ENCODE measurements at places on chromosomes 1 and 21.

DNA sequence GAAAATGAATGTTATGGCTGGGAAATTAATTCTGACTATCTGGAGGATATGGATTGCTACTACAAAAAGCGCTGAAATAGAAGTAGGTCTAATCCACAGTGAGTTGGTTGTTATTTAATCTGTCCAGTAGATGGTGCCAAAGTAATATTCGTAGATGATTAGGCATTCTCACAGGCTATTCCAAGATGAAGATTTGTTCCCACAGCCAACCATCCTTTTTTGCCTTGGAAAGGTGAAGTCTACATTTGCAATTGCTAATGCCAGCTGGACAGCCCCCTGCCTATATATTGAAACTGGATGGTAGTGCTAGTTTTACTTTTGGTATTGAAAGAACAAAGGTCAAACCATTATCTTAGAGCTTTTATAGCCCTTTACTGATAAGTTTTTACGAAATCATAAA lies 43.8 kb downstream of the RBM11 start:
- no peak for DNase-seq

- no peak for DNase-seq
These were observed 50.7 kb downstream of the ALG14 start for GRCh38 chr1:95021805-95022643.

GRCh38 chr1:69315823-69316222 lies 251.9 kb upstream of the LRRC7 start:
- DNase-seq = no peak

DNA sequence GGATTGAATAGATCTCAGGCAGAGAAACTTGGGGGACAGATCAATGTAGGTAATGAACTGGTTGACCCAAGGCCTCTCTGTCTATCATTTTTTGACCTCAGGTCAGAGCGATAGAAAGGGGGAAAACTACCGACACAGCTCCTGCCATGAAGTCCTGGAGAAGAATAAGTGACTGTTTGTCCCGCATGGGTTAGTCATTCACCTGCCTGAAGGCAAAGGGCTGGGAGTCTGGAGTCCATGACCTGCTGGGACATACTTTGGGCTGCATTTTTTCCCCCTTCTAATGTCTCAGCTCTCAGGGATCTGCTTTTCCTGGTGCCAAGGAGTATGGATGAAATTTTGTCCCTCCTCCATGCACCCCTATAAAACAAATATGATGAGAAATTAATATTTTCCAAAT lies 1.6 kb upstream of the ROR1 start:
- no peak for DNase-seq

- no peak for DNase-seq
These were observed 132.4 kb downstream of the HMGB4 start for GRCh38 chr1:33996281-33996680.

GRCh38 chr1:201459052-201459451 lies 9.9 kb downstream of the PHLDA3 start:
- DNase-seq = no peak

DNA sequence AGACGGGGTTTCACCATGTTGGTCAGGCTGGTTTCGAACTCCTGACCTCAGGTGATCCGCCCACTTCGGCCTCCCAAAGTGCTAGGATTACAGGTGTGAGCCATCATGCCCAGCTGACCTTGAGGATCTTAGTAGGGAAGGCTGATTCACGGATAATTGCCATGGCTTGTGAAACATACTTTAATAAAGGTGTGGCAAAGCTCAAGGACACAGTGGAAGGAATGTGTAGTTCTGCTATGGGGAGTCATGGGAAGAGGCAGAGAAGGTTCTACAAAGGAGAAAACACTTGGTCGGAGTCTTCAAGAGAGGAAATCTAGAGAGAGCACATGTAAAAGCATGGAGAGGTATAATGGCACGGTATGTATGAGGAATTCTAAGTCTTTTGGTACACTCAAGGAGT lies 12.7 kb upstream of the PTCH2 start:
- no peak for DNase-seq

- DNase-seq = no peak
These were observed 121.8 kb downstream of the HMGB4 start for GRCh38 chr1:33985656-33986055.

- no peak for DNase-seq
These were observed 69.8 kb downstream of the TPR start for GRCh38 chr1:186304982-186305949.

- DNase-seq = no peak
These were observed 16.5 kb upstream of the OVAAL start for GRCh38 chr1:180542113-180542837.

GRCh38 chr1:21490774-21491487 lies 18.3 kb upstream of the ALPL start:
- no peak for DNase-seq

DNA sequence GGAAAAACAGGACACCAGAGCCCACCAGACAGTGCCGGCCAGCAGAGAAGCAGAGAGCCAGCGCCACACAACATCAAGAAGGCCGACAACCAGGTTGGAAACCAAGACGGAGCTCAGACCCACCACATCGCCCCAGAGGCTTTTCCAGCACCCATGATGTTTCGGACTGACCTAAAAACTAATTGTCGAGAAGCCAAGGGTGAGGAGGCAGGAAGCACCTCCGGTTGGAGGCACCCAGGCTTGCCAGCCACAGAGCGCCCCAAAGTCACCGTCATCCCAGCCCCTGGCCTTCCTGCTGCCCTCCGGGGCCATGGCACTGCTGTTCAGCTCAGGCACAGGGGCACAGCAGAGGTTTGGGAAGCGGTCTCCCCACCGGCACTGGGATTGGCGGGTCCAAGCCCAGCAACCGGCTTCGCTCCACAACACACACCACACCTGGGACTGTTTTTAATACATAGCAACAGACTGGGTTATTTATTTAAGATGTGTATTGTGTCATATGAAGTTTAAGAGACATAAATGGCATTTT lies 67.2 kb downstream of the SLC37A1 start:
- DNase-seq = no peak

DNA sequence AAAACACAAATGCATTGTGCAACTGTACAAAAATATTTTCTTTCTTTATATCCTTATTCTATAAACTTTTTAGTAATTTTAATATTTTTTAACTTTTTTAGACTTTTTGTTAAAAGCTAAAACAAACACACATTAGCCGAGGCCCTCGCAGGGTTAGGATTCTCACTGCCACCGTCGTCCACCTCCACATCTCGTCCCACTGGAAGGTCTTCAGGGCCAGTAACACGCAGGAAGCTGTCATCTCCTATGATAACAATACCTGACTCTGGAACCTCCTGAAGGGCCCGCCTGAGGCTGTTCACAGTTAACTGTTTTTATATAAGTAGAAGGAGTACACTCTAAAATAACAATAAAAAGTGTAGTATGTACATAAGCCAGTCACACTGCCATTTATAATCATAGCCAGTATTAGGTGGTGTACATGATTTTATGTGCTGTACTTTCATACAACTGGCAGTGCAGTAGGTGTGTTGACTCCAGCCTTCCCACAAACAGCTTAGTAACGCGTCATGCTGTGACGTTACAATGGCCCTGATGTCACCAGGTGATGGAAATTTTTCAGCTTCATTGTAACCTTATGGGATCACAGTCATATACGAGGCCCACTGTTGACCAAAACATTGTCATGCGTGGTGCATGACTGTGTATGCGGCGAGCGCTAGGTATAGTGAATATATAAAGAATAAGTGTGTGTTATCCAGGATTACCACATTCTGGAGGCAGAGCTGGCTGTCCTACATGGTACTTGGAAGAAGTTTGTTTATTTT lies 8.8 kb downstream of the TFF2 start:
- no peak for DNase-seq

DNA sequence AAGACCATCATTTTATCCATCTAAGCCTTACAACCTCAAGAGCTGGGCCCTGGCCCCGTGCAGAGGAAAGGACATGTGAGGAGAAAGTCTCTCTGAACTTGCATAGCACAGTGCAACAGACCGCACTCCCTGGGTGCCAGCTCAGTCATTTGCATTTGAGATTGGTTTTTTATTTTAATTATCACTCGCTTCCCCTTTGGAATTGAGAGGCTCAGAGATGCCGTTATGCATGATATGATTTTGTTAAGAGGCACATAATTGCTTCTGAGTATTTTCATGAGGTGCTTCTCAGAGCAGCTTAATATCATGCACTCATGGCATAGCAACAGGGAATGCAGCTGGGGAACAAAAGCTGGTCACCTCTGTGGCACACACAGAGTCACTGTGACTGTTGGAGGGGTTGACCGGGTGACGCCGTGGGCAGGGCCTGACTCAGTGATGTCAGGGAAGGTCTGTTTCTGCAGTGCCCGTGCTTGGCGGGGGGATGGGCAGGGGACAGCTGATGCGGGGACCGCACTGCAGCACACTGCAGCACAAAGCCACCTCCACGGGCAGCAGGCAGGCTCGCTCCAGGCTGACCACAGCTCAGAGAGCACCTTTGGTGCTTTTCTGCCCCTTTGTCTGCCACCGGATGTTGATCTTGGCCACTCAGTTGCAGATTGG lies 43.2 kb upstream of the VAMP3 start:
- no peak for DNase-seq

GRCh38 chr1:224076407-224076806 lies 37.5 kb upstream of the FBXO28 start:
- DNase-seq = no peak

GRCh38 chr21:35090403-35090802 lies 41.3 kb upstream of the RUNX1 start:
- no peak for DNase-seq

DNA sequence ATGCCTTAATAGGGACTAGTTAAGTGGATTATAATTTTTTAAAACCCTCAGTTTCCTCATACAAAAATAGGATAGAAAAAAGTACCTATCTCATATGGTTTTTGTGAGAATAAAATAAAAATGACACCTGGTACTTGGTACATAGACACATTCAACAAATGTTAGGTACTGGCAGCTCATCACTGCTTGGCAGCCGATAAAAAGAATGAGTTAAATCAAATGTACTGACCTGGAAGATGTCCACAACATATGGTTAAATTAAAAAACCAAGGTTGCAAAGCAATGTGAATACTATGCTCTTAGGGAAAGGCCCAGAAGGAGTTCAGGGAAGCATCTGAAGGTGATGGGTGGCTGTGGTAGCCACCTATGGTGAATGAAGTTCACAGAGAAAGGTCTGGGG lies 64.9 kb upstream of the SMYD2 start:
- DNase-seq = no peak

DNA sequence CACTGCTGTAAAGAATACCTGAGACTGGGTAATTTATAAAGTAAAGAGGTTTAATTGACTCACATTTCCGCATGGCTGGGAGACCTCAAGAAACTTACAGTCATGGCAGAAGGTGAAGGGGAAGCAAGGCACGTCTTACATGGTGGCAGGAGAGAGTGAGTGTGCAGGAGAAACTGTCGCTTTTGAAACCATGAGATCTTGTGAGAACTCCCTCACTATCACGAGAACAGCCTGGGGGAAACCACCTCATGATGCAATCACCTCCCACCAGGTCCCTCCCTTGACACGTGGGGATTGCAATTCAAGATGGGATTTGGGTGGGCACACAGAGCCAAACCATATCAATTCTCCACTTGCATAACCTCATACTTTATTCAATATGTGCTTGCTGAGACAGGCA lies 76.6 kb downstream of the GIPC2 start:
- no peak for DNase-seq

GRCh38 chr1:234980645-234981396 lies 147.8 kb downstream of the TOMM20 start:
- DNase-seq = peak; percentile 65

DNA sequence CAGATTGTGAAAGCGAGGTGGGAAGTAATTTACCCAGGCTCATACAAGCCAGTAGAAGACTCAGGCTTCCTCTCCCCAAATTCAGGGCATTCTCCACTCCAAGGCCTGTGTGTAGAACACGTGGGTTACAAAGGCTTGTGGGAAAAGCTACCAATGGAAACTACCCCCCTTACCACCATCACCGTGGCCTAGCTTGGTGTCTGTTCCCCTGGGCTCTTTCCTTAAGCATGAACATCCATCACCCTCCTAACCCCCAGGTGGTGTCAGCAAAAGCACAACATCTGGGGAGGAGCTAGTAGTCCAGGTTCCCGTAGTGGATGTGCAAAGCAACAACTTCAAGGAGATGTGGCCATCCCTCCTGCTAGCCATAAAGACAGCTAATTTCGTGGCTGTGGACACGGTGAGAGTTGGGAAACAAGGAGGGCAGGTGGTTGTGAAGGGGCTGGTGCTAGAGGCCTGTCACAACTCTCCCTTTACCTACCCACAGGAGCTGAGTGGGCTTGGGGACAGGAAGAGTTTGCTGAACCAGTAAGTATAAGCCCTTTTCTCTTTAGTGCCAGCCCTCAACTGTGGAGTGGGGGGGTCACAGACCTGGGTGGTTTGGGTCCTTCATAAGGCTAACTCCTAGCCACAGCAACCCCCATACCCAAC lies 701 bp upstream of the MUTYH start:
- no peak for DNase-seq

DNA sequence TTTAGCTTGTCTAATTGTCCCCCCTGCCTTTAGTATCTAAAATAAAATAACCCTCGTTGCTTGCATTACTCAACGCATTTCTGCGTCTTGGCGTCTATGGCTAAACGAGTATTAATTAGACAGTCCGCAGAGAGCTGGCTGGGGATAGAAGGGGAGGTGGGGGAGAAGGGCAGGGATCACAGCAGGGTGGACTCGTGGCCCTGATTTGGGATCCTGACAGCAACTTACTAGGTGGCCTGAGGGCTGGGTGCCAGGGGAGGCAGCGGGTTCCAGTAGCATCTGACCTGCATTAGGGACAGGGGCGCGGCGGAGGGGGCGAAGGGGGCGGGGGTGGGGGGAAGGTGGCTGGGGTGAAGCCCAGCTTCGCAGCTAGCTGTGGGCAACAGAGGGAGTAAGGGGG lies 1.1 kb upstream of the BACE2 start:
- DNase-seq = no peak

GRCh38 chr1:74937176-74937575 lies 197.0 kb upstream of the LHX8 start:
- DNase-seq = no peak

DNA sequence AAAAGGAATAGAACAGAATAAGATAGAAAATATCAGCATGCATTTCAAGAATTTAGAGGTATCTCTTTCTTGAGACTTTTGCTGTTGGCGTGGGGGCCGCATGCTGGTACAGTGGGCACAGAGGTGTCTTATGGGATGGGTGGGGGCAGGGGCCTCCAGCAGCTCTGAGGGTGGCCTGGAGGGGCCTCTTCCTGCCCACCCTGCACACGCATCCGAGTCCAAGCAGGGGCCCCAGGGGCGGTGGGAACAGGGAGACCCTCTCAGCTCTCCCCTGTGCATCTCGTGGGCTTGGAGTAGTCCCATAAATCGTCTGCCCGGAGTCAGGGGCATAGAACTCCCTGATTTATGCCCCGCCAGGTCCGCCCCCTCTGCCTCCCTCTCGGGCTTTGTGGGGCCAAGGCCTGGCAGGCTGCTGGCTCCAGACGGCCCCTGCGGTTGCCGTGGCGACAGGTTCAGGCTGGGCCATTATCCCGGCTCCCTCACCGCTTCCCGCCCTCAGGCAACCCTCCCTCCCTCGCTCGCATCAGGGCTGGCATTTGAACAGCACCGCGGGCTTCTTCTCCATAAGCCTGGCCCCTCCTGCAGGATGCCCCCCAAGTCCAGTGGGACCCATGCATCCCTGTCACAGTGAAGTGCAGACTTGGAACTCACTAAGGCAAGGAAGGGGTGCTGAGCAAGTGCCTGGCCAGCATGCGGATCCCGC lies 133.2 kb upstream of the ZBTB40 start:
- DNase-seq = no peak
